AG04450 (cell line): ENCODE measurements at places on chromosomes 2 and 18.

- no peak for DNase-seq
Observed at GRCh38 chr2:190881084-190881597, 520 bp downstream of the GLS start.

DNA sequence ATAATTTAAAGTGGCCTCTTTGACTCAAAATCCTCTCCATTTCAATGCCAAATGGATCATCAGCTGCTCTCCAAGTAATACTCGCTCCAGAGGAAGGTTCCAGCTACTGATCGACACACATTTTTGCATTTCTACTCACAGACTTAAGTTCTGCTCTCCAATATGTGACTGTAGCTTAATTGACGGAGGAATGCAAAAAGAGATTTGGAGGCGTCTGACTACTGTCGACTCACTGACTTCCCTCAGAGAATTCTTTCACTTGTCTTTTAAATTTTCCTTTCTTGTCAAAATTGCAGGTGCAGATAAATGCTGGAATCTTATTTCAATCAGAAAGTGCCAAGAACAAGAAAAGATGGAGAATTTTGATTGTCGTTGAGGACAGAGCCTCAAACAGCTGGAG, 84.1 kb upstream of the PAPOLG start:
- DNase-seq, result no peak

- no peak for DNase-seq
Observed at GRCh38 chr18:78138983-78139496, 840.6 kb upstream of the SALL3 start.

- DNase-seq, result peak; percentile 92
Observed at GRCh38 chr2:126657148-126657635, 1.2 kb downstream of the GYPC start.

DNA sequence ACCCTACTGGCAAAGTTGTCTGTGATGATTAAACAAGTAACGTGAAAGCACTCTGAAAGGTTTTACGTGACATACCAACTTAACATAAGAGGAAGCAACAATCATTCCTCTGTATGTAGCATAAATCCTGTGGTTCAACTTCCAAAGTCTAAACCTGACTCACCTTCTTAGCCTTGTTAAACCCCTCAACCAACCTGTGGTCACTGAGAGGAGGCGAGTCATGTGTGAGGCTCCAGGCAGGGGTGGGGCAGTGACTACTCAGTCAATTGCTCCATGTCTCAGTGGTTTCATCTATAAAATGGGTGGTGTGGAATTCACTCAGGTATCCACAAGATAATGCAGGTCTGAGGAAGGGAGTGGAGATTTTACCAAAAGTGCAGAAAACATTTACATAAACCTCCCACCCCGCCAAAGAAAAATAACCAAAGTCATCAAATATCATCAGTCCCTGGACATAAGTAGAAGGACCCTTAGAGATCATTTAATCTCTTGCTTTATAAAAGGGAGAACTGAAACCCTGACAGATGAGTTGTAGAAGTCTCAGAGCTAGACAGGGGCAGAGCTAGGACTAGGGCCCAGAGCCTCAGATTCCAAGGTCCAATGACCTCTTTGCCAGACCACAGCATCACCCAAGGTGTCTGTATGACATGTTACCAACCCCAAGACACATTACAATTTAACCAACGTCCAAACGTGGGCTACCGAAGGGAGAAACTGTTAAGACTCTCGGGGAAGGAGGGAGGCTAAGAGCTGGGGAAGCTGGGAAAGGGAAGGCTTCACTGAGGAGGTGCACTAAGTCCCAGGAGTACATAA, 3.7 kb upstream of the PCBP1 start:
- DNase-seq, result no peak

DNA sequence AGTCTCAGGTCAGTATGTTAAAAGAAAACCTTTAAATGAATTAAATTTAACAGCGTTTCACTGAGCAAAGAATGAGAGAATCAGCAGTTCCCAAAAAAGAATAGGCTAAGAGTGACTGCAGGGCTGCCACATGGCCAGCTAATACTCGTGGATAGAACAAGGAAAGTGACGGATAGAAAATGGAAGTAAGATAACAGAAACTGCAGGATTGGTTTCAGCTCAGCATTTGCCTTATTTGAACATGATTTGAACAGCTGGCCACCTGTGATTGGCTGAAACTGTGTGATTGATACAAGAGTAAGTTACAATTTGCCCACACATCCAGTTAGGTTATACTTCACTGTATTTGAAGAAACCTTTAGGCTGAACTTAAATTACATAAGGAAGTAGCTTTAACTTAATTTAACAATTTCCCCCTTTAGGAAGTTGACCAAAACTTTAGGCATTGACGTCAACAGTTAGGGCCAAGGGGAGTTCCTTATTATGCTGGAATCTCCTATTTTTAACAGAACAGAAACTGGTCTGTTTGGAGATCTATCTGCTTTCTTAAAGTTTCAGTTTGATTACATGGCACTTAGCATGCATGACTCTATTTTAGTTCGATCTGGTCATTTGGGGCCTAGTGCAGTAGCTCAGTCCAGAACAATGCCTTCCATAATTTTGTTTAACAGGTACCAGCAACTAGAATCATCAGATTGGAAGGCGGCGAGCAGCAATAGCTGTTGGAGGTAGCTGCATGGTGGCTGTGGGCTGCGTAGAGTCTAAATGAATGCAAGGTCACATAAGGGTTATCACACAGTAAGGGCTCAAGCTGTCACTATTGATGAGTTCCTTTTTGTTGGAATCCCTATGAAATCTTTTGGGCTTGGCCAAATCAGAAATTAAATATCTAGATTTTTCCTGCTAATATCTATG, 143.4 kb downstream of the TRIM43 start:
- no peak for DNase-seq

- no peak for DNase-seq
Observed at GRCh38 chr2:7900593-7900992, 781.3 kb upstream of the ID2 start.
